Activated T-helper 1 cell treated with anti-CD3 and anti-CD28 coated beads, Interleukin-2, amount 50 U/mL, for 16 hours (primary cell): ENCODE measurements at places on chromosomes 1 and 21.
A peak's percentile ranks its signal among the peaks of the same experiment; 100 is the strongest.

DNA sequence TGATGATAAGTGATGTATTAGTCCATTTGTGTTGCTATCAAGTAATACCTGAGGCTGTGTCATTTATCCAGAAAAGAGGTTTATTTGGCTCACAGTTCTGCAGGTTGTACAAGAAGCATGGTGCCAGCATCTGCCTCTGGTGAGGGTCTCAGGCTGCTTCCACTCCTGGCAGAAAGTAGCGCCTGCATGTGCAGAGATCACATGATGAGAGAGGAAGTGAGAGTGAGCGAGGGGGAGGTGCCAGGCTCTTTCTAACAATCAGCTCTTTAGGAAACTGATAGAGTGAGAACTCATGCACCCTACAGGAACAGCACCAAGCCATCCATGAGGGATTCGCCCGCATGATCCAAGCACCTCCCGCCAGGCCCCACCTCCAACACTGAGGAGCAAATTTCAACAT lies 2.2 kb upstream of the FHAD1 start:
- no peak for DNase-seq

DNA sequence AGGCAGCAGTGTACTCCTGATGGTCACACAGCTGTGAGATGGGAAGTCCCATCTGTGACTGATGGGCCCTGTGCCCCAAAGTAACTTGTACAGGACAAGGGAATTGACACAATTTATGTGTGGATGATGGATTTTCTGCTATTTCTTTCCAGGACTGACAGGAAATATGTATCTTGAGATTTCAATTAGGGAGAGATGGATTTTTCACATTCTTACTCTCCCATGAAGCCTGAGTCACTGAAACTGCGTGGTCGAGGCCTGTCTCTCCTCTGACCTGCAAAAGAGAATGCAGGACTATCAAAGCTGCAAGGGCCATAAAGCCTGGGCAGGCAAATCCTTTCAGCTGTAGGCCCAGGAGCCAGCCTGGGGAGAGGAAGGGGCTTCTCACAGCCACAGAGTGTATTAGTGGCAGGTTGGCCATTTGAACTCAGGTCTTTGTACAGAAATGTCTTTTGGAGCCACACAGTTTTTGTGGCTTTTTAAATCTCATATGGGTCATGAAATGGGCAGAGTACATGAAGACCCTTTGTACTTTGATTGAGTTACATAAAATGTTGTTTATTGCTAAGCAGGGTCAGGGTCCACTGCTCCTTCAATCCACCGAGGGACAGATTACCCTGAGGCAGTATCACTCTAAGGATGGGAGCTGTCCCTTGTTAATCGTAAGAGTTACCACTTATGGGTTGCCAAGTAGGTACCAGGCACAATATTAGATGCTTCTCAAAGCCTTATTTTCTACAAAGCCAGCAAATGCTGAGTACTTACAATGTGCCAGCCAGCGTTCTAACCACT lies 14.8 kb downstream of the ALX3 start:
- DNase-seq = no peak

DNA sequence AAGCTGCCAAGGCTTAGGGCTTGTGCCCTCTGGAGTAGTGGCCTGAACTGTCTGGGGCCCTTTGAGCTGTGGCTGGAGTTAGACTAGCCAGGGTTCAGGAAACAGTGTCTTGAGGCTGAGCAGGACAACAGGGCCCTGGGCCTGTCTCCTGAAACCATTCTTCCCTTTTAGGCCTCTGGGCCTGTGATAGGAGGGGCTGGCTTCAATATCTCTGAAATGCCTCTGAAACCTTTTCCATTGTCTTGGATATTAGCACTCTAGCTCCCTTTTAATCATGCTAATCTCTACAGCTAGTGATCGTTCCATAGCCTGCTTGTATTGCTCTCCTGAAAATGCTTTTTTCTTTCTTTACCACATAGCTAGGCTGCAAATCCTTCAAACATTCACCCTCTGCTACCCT lies 135.3 kb downstream of the ADGRL4 start:
- no peak for DNase-seq

GRCh38 chr21:36636439-36636838 lies 62.5 kb upstream of the SIM2 start:
- DNase-seq = no peak

- DNase-seq = no peak
Measured at GRCh38 chr1:46489638-46490405, at the start of gene DMBX1. Gene DMBX1, plus strand, starts transcription at chr1:46489836. Its CDS starts 17,175 bp downstream, at chr1:46507011.

DNA sequence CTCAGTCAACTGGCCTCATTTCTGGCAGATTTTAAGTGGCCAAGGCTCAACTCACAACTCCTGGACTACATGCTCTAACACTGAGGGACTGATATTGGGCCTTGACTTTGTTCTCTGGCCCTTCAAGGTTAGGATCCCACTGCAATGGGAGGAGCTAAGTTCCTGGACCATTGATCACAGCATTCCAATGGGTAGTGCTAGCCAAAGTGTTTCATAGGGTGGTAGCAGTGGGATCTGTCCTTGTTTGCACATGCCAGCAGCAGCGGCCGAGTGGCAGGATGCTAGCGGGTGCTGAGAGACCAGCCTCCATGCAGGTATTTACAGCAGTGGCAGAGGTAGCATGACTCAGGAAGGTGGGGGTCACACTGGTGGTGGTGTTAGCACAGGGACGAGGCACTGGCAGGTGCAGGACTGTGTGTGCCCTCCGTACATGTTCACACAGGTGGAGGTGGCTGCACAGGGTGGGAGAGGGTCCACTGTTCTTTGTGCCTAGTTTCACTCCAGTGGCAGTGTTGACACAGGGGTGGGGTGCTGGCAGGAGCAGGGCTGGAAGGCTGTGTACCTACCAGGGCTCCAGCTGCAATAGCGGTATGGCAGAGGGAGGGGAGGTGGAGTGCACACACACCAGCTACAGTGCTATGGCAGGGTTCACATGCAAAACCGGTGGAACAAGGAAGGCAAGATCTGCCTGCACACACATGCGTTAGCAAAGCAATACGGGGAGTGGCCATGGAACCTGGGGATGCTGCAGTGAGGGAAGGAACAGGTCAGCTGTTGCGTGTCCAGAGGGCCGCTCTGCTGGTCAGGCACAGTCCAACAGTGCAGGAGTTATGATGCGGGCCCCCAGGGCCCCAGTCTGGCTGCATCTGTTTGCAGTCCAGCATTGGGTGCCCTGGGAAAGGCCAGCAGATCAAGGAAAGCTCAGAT lies 51.7 kb downstream of the COL24A1 start:
- no peak for DNase-seq

- no peak for DNase-seq
Measured at GRCh38 chr21:41684381-41685245, 82.2 kb downstream of the RIPK4 start.

DNA sequence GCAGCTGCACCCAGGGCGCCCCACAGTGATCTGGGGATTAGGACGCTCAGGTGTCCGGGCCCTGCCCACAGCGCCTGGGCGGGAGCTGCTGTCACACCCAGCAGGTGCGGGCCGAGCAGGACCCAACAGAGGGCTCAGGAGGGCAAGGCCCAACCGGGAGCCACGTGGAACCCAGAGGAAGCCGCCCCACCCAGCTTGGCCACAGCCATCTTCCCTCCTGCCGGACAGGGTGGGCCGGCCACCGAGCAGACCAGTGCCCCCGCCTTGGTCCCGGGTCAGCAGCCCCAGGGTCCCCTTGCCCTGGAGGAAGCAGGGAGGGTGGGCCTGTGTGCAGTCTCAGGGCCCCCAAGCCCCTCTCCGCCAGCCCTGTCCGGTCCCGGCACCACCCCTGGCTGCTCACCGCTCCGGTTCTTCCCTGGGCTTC lies 6.3 kb upstream of the TTLL10 start:
- no peak for DNase-seq

- peak; percentile 15 for DNase-seq
Measured at GRCh38 chr1:6414443-6414844, 5.3 kb downstream of the HES2 start.

DNA sequence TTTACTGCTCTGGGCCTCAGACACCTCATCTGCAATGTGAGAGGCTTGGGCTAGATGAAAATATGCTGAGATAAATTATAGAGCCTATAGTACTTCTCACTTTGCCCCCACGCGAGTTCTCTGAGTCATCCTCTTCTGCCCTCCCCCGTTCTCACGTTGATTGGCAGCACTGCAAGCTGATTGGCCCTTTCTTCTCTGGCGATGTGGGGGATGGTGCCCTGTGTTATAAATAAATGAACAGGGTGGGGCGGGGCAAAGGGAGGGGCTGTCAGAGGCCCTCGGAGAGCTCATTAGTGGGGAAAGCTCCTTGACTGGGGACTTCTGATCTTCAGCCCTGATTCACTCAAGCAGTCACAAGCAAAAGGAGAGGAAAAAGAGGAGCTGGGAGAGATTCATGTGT lies 64.3 kb upstream of the ZC3H12A start:
- no peak for DNase-seq

DNA sequence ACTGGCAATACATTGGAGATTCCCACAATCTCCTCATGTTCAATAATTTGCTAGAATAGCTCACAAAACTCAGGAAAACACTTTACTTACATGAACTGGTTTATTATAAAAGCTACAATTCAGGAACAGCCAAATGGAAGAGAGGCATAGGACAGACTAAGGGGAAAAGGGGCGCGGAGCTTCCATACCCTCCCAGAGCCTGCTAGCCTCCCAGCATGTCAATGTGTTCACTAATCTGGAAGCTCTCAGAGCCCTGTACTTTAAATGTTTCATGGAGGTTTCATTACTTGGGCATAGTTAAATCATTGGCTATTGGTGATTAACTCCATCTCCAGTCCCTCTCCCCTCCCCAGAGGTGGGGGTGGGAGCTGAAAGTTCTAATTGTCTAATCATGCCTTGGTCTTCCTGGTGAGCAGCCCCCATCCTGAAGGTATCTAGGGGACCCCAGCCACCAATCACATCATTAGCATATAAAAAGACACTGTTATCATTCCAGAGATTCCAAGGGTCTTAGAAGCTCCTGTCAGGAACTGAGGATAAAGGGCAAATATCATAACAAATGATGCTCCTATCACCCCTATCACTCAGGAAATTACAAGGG lies 10.9 kb upstream of the DMRTB1 start:
- DNase-seq = no peak

DNA sequence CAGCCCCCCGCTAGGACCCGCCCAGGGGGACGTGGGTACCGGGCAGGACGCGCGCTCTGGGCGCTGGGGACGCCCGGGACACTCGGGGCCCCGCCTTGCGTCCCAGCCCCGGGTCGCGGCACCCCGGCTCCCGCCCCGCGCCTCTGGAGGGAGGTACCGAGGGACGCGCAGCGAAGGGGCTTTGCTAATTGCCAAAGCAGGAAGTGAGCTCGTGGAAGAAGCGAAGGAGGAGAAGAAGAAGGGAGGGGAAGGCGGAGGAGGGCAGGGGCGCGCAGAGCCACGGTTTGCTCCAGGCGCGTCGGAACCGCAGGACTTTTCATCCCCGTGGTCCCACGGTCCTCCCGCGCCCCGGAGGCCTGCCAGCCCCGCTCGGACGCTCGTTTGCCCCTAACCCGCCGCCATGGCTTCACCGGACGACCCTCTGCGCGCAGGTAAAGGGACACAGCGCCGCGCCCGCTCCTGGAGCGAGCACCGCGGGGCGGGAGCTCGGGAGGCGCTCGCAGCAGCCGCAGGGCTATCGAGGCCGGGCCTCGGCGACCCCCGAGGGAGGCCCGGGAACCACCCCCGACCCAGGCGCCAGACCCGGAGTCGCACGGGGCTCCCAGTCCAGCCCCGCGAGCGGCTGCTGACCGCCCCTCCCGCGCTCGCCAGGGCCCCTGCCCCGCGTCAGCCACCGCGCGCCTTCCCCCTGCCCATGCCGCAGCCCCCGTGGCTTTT lies 1.3 kb downstream of the EDARADD start:
- peak; percentile 24 for DNase-seq

DNA sequence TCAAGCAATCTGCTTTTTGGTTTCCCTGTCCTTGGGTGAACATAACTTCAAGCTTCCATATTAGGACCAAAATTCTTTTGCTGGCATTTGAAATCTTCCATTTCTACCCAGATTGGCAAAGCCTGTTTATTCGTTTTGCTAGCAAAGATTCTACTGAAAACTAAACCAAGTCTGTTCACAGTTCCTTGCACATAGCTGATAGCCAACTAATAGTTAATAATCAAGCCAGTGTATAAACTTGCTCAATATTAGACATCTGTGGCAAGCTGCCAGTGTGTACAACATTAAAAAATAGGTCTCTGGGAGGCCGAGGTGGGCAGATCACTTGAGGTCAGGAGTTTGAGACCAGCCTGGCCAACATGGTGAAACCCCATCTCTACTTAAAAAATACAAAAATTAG lies 6.3 kb downstream of the APP start:
- DNase-seq = no peak

DNA sequence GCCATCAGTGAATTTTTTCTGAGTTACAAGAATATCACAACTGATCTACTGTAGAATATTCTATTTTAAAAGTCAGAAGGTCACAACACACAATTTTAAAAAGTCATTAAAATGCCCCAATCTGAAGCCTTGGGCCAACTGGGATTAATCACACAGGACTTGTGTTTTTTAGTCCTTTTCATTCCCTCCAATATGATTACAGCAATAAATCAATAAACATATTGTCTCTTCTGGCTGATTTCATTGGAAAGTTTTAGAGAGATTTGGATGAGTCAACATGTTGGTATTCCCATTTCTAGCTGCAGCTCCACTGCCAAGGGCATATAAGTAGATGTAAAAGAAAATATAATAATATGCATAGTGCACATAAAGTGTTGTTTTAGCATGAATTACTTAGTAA lies 85.8 kb downstream of the NIBAN1 start:
- no peak for DNase-seq

GRCh38 chr1:29630756-29631155 lies 394.4 kb downstream of the PTPRU start:
- no peak for DNase-seq

GRCh38 chr1:93738926-93739325 lies 57.3 kb upstream of the BCAR3 start:
- DNase-seq = no peak

GRCh38 chr1:91148641-91149069 lies 126.8 kb upstream of the ZNF644 start:
- no peak for DNase-seq

DNA sequence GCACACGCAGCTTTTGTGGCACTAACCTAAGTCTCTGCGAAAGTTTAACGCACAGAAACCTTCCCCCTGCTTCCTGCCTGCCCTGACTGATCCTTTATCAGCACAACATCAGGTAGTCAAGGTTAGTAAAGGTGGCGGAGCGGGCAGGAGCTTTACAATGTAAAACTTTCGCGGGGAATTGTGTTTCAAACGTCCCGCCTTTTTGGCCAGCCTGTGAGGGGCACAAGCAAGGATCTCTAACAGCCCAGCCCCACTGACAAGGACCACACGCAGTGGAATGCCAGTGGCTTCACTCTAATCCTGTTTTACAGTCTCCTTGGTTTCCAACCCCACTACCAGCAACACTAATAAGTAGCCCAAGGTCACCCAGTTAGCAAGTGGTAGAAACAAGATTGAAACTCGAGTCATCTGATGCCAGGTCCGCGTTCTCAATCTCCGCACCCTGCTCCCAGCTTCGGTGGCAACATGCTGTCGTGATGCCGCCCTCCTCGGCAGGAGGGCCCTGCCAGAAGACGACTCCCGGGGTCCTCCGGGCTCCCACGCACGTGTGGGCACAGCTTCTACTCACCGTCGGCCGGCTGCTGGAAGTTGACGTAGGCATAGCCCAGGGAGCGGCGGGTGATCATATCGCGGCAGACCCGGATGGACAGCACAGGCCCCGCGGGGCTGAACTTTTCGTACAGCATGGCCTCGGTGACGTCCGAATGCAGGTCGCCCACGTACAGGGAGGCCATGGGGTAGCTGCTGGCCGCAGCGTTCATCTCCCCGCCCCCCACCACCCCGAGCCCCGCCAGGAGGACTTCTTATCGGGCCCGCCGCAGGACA lies 1.2 kb downstream of the PABPC4 start:
- peak; percentile 27 for DNase-seq

- no peak for DNase-seq
Measured at GRCh38 chr21:21210552-21210951, 212.3 kb downstream of the NCAM2 start.
